ENCODE measurements at places on chromosomes 3 and 15. TPM values are rescaled to one million over a fixed set of nuclear protein-coding genes. Genes with fewer than 3 reads are reported as not detected.
A peak's percentile ranks its signal among the peaks of the same experiment; 100 is the strongest.

DNA sequence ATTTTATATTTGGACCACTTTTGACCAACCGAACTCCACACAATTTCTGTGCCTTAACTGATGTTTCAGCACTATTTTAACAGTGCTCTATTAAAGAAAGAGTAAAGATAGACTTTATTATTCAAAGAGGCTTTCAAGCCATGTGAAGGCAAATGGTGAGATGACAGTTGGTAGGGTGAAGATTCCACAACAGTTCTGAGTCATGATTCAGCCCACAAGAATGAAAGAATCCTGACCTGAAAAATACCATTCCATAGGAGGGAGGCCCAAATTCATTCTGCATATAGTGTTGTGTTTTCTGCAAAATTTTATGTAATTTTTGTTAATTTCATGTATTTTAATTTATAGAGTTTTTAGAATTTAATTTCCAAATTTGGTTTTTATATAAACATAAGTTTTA lies 135.6 kb upstream of the STAC start:
- DNase-seq: no peak

NPRL2 gene
- total RNA-seq: 16.7 TPM

DNA sequence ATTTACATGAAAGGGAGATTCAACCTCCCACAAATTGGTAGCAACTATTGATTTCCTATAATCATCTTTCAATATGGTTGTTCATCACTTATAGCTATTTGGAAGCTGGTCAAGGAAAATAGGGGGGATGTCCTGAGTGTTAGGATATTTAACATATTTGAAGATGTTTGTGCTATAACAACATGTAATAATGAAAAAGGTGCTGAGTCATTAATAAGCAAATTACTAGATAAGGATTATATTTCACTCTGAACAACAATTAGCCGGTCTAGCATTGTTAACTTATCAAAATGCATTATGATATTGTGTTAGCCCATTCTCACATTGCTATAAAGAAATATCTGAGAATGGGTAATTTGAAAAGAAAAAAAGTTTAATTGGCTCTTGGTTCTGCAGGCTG lies 225.8 kb upstream of the ARPP21 start:
- no peak for DNase-seq

DNA sequence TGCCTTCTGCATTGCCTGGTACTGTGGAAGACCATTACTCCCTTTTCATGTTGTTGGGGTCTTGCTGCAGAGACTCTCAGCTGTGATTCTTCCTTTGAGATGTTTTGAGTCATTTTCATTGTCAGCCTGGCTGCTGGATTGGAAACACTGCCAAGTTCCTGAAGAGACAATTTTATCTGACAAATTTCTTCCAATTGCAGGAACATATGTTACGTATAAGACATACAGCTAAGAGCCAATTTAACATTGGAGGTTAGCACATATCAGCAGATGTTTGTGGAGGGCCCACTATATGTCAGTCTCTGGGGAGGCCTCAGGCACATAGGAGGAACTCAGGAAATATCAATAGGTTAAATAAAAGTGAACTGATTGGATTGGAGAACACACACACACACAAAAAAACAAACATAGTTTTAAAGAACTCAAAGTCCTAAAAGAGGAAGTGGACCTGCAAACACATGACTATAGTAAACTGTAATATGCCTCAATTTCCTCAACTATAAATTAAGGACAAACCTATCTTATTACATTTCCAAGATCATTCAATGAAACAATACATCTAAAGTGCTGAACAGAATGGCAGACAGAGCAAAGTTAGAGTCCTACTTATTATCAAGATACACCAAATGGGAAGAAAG lies 172.3 kb downstream of the MYRIP start:
- DNase-seq: no peak

CCR4 gene
- total RNA-seq: 0.08 TPM

HRG gene
- total RNA-seq: not detected

GRCh38 chr3:27625864-27626263 lies 96.3 kb downstream of the EOMES start:
- no peak for DNase-seq

GRCh38 chr15:31474059-31474868 lies 147.6 kb downstream of the KLF13 start:
- DNase-seq: no peak

DNA sequence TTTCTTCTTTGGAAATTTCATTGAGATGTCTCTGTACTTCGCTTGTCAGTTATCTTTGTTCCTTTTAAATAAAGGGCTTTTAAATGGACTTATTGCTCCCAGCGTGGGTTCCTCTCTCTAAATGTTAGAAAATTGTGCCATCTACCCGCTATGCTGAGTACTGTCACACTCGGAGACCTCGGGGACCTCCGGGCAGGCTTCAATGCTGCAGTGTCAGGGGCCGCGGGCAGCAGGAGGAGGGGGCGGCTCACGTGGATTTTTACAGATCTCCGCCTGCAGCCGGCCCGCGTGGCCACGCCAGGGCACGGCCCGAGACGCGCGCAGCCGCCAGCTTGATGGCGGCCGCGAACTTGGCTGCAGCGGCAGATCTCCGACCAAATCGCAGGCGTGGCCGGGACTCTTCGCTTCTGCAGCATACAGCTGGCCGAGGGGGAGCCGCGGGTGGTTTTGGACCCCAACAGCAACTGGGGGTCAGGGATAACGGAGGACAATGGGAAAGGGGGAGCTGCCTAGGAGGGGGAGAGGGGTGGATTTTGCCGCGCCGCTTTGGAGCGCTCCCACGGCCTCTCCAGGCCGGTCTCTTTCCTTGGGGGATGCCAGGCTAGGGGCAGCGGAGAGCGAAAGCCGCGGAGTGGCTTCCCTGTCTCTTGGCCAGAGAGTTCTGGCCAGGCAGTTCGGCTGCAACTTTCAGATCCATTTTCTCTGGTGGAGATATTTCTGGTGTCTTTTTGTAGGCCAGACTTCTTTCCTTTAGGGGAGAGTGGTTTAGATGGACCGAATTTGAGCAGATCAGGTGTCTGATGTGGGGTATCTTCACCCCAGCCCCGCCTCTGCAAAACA lies 15.3 kb downstream of the NR2F2 start:
- peak; percentile 90 for DNase-seq

RBM6 gene
- 44.3 TPM for total RNA-seq

DNA sequence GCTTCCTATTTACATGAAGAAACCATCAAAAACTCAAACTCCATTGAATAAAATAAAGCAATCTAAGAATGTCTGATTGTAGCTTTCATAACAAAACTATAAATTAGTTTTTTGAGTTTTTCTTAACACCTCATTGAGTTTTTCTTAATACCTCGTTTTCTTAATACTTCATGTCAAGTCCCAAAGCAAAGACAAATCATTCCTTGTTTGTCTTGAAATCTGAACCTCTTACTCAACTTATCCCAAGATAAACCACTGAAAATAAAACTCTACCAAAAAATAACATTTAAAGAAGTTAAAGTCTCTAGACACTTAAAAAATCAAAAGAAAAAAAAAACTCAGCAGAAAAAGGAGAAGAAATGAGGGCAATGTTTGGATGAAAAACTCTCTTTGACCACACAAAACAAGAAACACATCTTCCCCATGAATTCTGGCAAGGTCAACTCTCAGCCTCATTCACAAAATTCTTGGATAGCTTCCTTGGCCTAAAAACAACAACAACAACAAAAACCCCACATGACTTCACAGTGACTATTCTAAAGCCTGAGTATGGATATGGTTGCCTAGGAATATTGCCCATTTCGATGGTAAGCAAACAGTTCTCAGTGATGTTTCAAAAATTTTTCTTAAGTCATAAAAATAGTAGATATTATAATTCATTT lies 38.2 kb downstream of the TMCC1 start:
- DNase-seq: no peak

ETV5 gene
- total RNA-seq: 4.7 TPM

- no peak for DNase-seq
Observed at GRCh38 chr15:28975766-28976179, 90.0 kb downstream of the APBA2 start.

DNA sequence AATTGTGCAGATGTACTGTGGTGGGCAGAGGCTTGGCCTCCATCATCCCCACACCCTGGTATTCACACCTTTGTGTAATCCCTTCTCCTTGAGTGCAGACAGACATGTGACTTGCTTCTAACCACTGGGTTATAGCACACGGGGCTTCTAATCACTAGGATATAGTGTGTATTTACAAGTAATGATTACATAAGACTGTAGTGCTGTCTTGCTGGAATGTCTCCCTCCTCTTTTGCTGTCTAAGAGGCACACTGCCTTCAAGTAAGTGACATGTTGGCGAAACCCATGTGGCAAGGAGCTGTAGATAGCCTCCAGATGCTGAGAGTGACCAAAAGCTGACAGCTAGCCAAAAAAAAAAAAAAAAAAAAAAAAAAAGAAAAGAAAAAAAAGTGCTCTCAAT lies 542.7 kb upstream of the MDFIC2 start:
- DNase-seq: no peak

- DNase-seq: no peak
Observed at GRCh38 chr15:58477170-58477569, 45.4 kb downstream of the LIPC start.

SLTM gene
- 49.2 TPM for total RNA-seq

DGKG gene
- 31.1 TPM for total RNA-seq

GRCh38 chr15:42046597-42046996 lies 25.8 kb upstream of the PLA2G4E start:
- DNase-seq: no peak
